Nephron progenitor cell (in vitro differentiated cells): ENCODE measurements at places on chromosomes 6 and 20.

GRCh38 chr20:62918147-62918546 lies 8.2 kb downstream of the DIDO1 start:
- no peak for DNase-seq

- no peak for DNase-seq
These were observed 27.7 kb downstream of the PHF3 start for GRCh38 chr6:63663147-63663955.

- no peak for DNase-seq
These were observed 42.8 kb upstream of the LOC128125822 start for GRCh38 chr6:63529498-63529897.

- DNase-seq, result no peak
These were observed 128.6 kb downstream of the SCAF8 start for GRCh38 chr6:154861825-154862224.

DNA sequence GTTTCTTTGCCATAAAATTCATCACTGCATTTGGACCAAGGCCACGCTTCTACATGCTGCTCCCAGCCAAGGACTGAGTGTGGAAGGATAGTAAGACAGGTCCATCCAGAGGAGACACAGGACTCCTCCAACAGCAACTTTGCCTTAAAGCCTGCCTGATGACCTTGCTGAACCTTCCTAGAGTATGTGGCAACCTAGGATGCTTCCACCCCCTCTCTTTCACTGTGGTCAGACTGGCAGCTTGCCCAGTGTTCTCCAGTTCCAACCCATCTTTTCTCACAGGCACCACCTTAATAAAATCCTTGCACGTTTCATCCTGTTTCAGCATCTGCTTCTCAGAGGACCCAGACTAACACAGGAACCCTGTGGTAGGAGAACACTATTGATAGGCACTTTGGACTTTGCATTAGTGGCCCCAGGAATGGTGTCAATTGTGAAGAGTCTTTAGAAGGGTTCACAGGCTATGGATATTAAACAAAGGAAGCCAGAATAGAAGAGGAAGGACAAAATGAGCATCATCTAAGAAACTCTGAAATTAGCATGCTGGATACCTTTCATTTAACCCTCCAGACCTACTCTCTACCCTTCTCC lies 2.4 kb upstream of the PKHD1 start:
- DNase-seq, result no peak

GRCh38 chr20:48834278-48834677 lies 6.5 kb upstream of the PREX1 start:
- DNase-seq, result no peak

DNA sequence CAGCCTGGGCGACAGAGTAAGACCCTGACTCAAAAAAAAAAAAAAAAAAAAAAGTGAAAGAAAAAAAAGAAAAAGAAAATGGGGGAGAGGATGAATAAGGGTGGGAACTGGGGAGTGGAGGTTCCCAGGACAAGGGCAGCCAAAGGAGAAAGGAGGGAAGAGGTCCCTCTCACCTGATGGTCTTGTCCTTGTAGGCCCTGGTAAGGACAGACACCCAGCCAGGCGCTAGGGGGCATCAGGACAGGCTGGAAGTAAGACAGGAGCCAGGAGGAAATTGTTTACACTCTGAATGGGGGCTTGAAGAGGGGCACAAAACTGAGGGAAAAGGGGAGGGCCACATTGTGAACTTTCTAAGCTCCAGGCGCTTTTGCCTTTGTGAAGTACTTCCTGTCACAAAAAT lies 2.3 kb upstream of the ALDH5A1 start:
- peak; percentile 21 for DNase-seq

DNA sequence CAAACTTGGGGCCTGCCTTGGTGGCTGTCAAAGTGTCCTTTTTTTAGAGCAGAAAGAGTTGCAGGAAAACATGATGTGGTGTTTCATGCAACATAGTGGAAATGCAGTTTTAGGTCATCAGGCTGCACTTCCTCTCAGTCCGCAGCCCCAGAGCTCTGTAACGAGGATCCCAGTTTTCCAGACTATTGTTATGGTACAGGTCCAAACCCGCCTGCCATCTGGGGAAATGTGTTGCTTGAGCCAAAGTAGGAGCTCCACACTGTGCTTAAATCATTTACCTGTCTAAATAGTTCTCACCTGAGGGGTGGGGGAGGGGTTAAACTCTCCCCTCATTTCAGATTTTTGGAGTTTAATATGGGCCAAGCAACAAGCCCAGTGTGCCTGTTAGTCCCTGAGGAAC lies 59.8 kb downstream of the GOPC start:
- DNase-seq, result no peak

DNA sequence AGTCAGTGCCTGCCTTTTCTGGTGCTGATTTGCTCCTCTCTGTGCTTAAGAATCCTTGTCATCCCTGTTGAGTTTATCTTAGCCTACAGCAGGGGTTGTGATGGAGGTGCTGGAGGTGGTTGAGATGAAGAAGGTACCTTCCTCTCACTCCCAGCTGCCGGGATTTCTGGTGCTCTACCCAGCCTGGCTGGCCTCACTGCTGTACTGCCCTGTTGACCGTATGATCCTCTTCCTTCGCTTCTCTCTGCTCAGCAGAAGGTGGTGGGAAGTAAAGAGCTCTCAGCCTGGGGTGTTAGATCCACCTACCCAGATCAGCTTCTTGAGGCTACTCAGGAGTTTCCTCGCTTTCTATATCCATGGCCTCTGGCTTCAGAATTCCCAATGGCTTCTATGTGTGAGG lies 101.0 kb upstream of the NXT1 start:
- DNase-seq, result no peak

DNA sequence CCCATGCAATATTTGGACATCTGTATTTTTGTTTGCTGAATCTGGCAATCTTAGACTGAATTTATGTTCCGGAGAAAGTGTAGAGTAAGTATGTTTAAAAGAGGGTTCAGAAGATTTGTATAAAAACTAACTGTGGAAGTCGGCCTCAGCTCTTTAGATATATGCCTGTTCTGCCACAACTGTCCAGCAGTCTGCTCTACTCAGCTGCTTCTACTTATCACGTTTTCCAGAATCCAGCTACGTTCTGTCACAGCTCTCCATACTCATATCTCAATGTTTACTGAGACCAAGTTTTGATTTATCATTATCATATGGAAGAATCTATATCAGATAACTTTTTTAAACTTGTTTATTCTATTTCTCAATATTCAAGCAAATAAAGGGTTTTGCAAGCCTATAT lies 721.3 kb downstream of the EYS start:
- no peak for DNase-seq

DNA sequence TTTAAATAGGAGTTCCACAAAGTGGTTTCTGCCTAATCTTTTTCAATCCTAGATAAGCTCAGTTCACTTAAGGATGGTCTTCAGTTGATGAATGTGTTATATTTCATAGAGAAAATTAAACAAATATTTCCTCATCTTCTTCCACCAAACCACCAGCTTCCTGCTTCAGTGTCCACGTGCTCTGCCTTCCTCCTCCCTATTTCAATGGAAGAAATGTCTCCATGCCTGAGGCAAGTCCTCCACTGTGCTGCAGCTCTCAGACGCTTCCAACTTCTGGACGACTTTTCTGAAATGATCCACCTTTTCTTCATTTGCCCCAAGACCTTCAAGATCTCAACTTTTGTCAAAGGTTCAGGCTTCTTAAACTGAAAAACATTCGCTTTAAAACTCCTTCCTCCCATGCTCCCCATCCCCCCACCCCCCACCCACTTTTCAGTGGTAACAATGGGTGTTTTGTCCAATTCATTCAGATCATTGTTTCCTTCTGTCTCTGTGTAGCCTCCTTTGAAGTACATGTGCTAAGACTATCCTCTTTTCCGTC lies 25.3 kb upstream of the FABP7 start:
- DNase-seq, result no peak

- DNase-seq, result no peak
These were observed 191.3 kb upstream of the ARG1 start for GRCh38 chr6:131381709-131382093.

GRCh38 chr6:119915971-119916370 lies 566.4 kb upstream of the MAN1A1 start:
- DNase-seq, result no peak

- DNase-seq, result no peak
These were observed 75.9 kb downstream of the ERMARD start for GRCh38 chr6:169827290-169827717.

DNA sequence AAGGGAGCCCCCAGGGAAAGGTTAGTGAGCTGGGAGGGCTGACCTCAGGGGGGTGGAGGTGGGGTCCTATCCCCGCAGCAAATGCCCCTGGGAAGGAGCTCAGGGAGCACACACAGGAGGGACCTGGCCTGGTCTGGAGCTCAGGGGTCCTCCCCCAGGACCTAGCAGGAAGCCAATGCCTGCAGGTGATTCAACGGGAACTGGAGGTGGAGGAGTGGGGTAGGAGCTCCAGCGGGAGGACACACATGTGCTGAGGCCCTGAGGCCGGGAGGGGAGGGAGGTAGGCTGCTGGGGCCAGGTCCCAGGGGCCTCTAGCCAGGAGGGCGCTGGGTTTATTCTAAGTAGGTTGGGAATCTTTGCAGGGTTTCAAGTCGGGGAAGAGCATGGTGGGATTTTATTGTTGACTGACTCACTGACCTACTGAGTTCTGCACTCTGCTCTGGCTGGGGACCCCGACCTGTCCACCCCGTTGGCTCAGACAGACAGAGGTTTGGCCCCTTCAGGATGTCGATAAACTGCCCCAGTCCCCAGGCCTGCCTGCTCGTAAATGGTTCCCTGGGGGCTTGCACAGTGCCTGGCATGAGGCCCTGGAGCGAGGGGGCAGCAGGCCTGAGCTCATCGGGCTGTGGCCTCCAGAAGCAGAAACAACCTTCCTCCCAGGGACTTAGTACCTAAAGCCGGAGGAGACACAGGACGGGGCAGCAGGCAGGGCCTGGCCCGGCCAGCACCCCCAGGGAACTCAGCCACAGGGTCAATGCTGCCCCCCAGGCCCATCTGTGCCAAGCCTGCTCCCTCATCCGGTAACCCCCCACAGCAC lies 62.3 kb downstream of the RIPOR3 start:
- DNase-seq, result no peak

DNA sequence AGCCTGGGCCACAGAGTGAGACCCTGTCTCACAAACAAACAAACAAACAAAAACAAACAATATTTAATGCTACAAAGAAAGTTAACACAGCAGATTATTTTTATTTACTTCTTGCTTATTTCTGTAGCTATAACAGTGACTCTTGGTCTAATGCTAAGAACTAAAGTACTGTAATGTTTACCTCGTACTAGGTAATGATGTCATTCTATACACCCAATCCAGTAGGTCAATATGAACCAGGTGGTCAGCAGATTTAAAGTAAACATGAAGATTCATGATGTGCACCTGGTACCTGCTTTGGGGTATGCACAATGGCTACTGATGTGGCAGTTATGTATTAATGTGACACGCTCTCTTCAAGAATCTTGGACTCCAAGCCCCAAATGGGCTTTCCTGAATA lies 36.6 kb upstream of the CARMIL1 start:
- no peak for DNase-seq

DNA sequence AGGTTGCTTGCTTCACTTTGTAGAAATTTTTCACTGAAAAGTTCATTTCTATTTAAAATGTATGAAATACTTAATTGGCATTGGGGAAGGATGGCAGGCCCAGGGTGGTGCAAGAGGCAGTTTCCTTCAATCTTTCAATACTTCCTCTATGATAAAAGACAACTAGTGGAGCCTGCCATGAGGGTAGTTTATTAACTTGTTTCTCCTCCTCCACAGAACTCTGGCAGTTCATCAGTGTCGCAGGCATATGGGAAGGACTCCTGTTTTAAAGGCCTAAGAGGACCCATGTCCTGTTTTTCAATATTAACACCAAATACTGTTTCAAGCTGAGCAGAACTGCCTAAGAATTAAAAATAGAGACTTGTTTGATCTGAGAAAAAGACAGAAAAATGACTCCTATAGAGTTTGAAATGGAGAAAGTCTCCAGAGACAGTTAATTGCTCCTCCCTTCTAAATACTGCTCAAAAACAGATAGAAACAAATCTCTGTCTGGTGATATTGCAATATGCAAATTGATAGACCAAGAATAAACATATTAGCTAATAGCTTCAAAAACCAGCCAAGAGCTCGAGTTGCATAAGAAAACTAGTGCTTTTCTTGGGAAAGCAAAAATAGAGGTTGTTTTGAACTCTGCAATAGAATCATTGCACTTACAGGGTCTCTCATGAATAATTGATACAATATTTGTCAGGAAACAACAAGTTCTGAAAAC lies 665.7 kb upstream of the SLC35B3 start:
- no peak for DNase-seq
